ENCODE measurements at places on chromosomes 7 and 10.
A peak's percentile ranks its signal among the peaks of the same experiment; 100 is the strongest.

DNA sequence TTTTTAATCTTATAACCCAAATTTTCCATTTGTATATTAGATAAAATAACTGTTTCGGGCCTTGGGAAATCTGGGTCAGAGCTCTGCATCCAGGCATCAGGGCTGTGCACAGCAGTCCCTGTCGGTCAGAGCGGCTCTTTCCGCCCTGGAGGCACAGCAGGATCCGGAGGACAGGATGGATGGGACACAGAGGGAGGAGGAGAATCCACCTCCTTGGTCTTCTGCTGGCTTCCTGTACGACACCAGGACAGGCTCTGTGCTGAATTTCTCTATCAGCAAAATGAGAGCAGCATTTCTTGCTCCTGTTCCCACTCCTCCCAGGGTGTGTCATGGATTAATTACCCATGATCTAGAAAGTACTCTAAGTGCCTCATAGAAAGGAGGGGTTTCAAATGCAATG, 254.9 kb downstream of the SKAP2 start:
- DNase-seq, result no peak

- DNase-seq, result peak; percentile 83
Observed at GRCh38 chr7:105656922-105657521, 75.7 kb upstream of the EFCAB10 start.

GRCh38 chr7:107119376-107120105, 49.3 kb upstream of the HBP1 start:
- no peak for DNase-seq

GRCh38 chr10:71974489-71975021, 10.4 kb downstream of the CHST3 start:
- DNase-seq, result peak; percentile 77

- DNase-seq, result peak; percentile 44
Observed at GRCh38 chr10:6061056-6061455, 1.1 kb downstream of the IL2RA start.
